AML-193 (cell line): ENCODE measurements at places on chromosomes 6 and 20.

DNA sequence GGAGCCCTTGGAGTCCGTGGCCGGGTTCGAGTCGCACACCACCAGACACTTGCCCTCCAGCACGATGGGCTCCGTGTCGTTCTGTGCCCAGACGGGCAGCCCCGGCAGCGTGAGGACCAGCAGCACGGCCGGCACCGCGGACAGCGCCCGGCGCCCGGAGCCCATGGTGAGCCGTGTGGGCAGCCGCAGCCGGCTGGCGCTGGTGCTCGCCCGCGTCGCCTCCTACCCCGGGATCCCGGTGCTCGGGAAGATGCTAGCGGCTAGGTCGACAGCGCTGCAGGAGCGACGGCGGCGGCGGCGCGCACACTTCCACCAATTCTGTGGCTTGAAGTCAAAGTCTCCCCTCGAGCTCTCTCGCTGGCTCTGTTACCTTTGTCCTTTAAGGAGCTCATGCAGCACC, 1.3 kb downstream of the CBLN4 start:
- no peak for DNase-seq

DNA sequence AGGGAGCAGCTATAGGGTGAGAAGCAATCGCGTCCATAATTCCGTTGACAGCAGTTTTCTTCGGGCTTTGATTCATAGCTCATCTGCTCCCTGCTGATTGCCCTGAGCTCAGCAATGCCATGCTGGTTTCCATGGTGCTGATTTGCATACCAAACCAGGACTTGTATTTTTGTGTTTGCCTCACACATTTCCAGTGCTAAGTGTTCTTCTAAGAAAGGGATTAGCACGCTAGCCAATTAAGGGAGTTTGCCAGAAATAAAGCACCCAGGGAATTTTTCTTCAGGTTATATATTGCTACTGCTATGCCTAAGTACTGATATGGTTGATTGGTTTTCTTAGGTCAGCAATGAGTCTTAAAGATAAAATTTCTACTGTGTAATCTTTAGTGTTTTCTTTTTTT, 177.6 kb downstream of the PLCB1 start:
- DNase-seq = no peak

DNA sequence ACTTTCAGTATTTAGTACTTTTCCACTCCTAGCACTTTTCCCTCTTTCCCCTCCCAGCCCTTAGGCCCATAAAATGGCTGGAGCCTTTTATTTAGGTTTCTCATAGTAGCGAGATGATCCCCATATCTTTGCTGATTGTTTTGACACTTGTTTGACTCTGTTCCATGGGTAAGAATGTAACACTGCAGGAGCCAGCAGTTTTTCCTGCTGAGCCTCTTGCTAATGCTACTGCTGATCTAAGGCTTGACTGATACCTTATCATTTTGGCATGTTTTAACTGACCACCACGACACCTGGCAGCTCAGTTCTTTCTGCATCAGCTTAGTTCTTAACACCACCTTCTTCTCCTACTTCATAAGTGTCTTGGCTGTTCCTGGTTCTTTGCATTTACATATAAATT, 29.6 kb downstream of the ZKSCAN8 start:
- DNase-seq = no peak

- DNase-seq = peak; percentile 57
These were observed 1.1 kb upstream of the PHF10 start for GRCh38 chr6:169725125-169726048.

- no peak for DNase-seq
These were observed 371.1 kb downstream of the BCKDHB start for GRCh38 chr6:80477591-80477990.

GRCh38 chr6:26536571-26537159, 1.5 kb upstream of the HMGN4 start:
- DNase-seq = peak; percentile 44

- DNase-seq = no peak
These were observed 157.2 kb downstream of the ZDHHC14 start for GRCh38 chr6:157538168-157538567.

- no peak for DNase-seq
These were observed 43.8 kb downstream of the ZBTB46 start for GRCh38 chr20:63787302-63787701.

GRCh38 chr20:9838035-9838377, 870 bp downstream of the PAK5 start:
- DNase-seq = no peak

DNA sequence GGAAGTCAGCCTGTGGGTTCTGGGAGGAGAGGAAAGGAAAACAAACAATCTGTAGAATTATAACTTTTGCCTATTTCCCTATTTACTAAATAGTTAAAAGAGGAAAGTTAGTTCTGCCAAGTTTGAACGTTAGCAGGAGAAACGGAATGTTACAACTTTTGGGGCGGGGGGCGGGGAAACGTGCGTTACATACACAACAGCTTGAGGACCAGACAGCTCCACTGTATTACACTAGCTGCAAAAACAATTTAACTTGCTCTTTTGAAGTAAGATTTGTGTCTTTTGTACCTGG, 498 bp upstream of the PRDM1 start:
- no peak for DNase-seq

DNA sequence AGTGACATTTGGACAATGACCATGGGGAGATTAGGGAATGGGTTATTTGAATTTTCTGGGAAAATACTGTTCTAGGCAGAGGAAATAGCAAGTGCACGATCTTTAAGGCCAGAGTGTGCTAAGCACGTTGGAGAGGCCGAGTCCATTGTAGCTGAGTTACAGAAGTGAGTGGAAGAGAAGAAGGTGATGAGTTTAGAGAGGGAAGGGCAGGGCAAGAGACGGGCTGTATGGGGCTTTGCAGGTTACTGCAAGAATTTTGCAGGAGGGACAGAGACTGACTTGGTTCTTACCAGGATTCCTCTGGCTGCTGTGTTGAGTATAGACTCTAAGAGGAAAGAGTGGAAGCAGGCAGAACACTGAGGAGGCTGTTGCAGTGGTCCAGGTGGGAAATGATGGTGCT, 1.1 kb upstream of the NCOA3 start:
- DNase-seq = no peak

DNA sequence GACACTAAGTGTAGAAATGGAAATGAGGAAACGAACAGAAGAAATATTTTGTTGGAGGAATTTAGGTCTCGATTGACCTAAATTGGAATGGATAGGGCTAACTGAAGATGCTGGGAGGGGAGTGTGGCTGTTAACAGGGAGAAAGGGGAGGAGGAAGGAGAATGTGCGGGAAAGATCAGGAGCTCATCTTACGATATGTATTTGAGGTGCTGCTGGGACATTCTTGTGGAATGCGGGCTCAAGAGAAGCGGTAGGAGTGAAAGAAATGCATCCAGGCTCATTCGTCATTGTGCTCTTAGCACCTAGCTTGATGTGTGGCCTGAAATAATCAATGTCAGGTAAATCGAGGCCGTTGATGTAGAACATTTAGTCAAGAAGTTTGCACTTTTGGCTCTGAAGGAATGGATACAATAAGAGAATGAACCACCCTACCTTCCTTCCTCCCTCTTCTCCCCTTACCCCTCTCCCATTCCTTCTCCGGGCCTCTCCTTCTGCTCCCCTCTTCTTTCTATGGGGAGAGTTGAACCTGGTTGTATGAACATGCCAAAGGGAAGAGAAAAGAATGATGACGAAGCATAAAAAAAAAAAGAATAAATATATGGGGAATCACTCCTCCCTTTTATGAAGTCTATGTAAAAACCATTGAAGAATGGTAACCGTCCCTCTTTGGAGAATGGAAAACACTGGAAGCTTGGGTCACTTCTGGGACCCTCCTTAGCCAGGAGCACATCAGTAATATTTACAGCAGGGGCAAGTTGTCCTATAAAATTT, 70.9 kb downstream of the SASH1 start:
- no peak for DNase-seq

- no peak for DNase-seq
These were observed 91.8 kb upstream of the F13A1 start for GRCh38 chr6:6412221-6412620.

DNA sequence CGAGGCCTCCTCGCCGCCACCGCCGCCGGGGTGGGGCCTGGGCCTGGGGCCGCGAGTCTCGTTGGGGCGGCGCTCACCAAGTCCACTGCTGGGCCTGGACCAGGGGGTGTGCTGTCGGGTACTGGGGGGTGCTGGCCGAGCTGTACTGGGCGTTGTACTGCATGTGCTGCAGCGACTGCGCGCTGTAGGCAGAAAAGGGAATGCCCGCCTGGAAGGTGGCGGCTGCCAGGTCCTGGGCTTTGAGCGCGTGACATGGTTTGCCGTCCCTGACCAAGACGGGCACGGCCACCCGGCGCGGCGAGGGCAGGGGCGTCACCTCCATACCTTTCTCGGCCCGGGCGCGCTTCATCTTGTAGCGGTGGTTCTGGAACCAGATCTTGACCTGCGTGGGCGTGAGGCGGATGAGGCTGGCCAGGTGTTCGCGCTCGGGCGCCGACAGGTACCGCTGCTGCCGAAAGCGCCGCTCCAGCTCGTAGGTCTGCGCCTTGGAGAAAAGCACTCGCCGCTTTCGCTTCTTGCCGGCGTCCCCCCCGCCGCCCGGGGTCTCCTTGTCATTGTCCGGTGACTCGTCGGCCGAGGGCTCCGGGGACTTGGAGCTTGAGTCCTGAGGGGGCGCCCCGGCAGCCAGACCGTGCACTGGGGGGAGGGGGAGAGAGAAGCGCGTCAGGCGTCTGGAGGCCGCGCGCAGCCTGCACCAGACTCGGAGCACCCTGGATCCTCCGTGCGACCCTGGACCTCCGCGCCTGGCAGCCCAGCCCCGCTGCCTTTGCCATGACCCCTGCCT, 1.8 kb downstream of the NKX2-2 start:
- DNase-seq = no peak

DNA sequence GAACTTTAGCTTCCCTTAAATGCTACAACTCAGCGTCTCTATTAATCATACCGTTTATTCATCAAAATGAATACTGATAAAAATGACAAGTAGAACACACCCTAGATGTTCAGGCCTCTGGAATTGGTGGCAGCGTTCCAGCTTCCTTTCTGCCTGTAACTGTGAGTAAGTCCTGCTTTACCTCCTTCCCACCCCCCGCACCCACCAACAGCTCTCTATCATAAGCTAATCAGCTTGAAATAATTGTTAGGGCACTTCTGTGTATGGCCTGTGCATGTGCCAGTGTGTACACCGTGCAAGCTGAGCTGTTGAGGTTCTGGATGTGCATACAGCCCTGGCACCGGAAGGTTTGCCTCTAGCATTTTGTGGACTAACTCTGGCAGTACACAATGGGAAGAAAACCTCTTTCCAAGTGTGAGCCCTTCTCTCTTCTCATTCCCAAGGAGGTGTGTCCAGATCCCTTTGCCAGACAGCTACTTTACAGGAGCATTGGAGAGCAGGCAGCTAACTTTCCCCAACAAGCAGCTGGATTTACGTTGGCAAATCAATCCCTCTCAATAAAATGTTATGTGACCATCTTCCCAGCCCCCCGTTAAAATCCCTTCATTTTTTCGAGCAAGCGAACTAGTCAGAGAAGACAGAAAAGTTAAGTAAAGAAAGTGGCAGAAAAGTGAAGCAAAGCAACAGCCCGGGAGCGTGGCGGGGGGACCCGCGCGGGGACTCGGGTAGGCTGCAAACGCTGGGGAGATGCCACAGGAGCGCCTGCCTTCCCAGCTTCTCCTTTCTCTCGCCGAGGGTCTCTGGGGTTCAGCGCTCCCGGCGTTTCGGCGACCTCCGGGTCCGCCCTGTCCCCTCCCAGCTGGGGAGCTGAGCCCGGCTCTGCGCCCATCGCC, 803 bp upstream of the ADGRG6 start:
- DNase-seq = no peak
